ENCODE measurements at places on chromosomes 3 and 15.

DNA sequence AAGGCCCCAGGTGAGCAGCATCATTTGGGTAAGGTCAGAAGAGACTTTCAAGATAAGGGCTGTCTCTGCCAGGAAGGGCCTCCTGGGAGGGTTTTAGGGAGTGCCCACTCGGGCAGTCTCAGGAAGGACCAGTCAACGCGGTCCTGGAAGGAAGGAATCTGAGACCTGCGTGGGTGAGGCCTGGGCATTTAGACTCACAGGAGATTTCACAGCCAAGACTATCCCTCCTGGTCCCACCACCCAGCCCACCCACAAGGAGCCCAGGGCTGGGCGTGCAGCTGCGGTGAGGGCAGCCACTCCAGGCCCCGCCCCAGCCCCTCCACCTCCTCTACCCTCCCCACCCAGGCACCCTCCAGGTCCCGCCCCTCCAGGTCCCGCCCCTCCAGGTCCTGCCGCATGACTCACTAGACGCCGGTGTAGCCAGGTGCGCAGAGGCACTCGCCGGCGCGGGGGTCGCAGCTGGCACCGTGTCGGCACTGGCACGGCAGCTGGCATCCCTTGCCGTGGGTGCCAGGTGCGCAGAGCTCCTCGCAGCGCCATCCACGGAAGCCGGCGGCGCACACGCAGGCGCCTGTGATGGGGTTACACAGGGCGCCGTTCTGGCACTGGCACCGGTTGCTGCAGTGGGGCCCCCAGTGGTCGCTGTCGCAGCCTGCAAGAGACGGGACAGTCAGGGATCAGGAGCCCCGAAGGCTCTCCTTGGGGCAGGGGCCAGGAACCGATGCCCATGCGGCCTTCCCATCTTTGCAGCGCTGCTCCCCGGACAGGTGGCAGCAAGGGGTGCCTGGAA, 112.7 kb downstream of the RAB11A start:
- peak; percentile 63 for DNase-seq

DNA sequence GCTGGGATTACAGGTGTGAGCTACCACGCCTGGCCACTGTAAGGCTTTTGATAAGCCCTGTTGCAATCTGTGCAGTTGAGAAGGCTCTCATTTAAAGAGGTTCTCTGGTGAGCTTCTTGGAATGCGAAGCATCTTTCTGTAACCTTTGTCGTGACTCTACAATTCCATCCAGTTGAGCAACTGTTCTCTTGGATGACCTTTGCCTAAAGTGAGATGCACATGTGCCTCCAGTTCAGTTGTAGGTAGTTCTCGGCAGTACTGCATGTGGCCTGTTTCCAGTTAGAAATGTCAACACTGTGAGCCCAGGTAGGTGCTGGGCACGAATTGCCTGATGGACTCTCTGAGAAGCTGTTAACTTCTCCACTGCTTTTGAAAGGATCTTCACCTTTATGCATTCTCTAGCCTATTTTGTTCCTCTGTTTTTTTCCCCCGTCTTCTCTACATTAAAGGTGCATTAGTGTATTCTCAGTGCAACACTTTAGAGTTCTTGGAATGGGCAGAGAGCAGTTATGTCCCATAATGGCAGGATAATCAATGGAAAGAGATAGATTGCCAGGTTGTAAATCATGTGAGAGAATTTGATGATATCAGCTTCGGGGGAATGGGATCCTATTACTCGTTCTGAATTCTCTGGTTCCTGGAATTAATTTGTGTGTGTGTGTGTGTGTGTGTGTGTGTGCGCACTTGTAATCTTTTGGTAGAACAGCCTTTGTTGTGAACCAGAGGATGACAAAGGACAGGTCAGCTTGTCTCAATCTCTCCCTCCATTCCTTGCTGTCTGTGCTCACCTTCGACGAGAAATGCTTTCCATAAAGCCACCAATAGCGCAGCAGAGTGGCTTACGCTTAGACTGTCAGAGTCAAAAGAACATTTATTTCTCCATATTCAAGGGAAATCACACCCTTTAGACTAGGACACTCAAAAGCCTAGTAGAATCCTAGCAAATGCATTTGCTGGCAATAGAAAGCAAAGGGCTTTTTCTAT, 51.1 kb downstream of the PTPRG start:
- DNase-seq: no peak

DNA sequence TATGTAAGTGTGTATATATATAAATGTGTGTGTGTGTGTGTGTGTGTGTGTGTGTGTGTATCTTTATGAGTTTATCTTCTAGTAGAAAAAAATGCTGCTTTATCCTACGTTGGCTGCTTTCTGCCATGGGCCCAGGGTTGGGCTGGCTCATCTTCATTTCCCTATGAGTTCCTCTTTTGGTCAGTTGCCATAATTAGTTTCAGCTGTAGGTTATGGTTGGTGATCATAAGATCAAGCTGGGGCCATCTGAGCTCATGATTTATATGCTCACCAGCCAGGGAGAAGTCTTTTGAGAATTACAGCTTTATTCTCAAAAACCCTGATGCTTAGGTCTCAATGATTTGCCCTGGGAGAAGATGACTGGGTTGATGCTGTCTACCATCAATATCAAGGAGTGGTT, 775.8 kb upstream of the ARPP21 start:
- DNase-seq: no peak

DNA sequence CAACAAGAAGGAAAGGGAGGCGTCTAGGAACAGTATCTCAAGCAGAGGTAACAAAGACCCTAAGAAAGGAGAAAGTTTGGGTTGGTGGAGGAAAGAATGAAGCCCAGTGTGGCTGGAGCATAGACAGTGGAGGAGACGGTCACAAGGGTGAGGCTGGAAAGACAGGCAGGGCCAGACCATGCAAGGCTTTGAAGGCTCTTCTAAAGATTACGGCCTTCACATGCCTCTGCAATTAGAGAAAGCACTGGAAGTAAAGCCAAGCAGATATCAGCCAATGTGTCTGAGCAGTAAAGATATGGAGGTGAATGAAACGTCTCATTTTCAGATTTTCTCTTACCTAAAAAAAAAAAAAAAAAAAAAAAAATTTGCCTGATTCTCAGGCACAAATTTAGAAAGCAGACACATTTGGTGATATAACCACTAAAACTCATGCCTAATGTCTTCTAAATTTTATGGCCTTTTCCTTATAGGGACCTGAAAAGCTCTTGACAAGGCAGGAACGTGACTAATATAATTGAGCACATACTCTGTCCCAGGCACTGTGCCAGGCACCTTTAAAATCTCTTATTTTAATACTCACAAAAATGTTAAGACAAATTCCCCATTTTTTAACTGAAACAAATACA, 184.1 kb downstream of the MECOM start:
- DNase-seq: no peak

DNA sequence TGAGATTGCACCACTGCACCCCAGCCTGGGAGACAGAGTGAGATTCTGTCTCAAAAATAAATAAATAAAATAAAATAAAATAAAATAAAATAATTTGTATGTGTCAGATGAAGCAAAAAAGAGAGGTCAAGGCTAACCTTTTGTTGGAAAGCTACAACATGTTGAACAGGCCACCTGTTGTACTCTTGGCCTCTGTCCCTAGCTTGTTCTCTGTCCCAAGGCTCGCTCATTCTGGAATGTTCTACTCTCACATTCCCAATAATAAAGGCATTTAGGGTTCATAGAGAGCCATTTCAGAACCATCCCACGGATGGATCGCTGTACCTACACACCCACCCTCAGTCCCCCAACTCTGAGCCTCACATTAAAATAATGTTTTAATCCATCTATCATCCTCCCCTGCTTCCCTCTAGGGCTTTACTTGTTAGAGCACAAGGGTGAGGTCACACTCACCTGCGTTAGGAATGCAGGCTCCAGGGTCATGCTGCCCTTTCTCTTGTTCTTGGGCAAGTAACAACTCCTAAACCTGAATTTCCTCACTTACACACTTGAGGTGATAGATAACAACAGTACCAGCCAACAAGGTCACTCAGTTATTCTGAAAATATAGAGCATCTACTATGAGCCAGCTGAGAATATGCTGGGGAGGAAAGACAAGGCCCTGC, 24.9 kb upstream of the KCTD6 start:
- no peak for DNase-seq

- no peak for DNase-seq
Measured at GRCh38 chr3:128493570-128494366, 767 bp upstream of the GATA2 start.

DNA sequence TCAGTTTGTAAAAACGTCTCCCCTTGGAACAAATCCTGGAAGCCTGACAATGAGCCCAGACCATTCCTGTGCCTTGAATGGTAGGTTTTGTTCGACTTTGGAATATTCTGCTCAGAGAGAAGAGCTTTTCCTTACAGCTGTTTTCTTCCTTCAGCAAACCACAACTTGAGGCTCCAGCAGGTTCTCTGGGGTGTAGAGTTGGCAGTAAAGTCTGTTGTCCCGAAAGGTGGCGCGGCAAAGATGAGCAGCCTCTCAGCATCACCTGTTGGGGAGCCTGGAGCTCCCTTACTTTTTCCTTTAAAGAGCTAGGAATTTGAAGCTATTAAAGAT, 65.4 kb downstream of the BOC start:
- DNase-seq: no peak

DNA sequence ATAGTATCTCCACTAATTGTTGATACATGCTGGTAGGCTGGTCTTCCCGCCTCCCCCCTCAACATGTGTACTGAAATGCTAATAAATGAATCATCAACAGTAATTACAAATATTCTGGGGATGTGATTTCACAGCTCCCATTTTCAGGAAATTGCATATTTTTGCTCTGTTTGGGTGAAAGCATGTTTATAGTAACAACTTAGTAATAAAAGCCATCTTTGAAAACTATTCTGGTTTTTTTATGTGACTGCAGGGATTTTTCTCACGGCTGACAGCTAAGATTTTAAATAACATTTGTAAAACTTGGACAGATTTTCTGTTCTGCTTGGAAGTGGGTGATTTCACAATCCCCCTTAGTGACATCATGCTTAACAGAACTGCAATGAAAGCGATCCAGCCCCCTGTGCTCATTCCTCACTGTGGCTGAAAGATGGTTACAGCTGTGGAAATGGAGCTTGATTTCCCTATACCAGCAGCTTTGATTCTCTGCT, 25.6 kb upstream of the FAM174B start:
- no peak for DNase-seq

DNA sequence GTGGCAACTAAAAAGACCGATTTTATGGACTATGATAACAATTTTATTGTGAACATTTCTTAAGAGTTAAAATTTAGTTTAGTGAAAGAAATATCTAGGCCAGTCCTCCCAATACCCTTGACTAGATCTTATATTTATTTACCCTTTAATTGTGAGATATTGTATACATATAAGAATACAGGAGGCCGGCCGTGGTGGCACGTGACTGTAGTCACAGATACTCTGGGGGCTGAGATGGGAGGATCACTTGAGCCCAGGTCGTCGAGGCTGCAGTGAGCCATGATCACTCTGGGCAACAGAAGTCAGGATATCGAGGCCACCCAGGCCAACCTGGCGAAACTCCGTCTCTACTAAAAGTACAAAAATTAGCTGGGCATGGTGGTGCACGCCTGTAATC, 756 bp upstream of the RMDN3 start:
- DNase-seq: no peak

GRCh38 chr15:87710406-87710805, 546.1 kb downstream of the NTRK3 start:
- DNase-seq: no peak

- no peak for DNase-seq
Measured at GRCh38 chr15:49331951-49332350, 91.1 kb upstream of the FGF7 start.

GRCh38 chr3:106184540-106185457, 316.0 kb upstream of the CBLB start:
- no peak for DNase-seq

GRCh38 chr15:38454696-38455090, 766 bp downstream of the FAM98B start:
- DNase-seq: no peak

GRCh38 chr3:102206511-102207031, 228.2 kb upstream of the ZPLD1 start:
- no peak for DNase-seq

DNA sequence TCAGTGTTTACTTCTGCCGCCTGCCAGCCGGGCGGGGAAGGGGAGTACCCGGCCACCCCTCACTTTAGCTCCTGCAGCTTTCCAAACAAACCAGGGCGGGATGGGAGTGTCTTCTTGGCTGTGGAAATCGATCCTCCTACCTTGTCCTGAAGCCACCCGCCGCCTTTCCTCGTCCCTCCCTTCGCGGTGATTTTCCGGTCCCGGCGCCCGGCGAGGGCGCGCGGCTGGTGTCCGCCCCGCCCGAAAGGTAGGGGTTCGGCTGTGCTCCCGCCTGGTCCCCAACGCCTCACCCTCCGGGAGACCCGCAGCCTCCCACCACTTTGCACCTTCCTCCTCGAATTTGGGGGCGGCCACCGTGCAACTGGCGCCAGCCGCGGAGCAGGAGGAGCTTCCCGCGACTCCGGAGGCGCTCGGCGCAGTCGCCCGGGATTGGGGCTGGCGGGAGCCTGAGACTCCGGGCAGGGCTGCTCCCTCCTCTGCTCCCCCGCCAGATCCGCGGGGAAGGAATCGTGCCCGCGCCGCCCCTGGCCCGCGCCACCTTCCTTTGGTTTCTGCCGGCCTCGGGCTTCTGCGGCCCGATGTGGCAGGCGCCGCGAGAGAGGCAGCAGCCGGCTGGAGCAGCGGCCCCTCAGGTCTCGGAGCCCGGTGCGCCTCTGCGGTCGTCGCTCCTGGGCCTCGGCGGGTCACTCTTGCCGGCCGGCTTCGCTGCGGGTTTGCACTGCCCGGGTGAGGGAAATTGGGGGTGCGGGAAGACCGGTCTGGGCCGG, 30.7 kb upstream of the ST3GAL6 start:
- DNase-seq: no peak

GRCh38 chr3:112847692-112848091, 1.0 kb upstream of the CD200R1L start:
- DNase-seq: peak; percentile 28

DNA sequence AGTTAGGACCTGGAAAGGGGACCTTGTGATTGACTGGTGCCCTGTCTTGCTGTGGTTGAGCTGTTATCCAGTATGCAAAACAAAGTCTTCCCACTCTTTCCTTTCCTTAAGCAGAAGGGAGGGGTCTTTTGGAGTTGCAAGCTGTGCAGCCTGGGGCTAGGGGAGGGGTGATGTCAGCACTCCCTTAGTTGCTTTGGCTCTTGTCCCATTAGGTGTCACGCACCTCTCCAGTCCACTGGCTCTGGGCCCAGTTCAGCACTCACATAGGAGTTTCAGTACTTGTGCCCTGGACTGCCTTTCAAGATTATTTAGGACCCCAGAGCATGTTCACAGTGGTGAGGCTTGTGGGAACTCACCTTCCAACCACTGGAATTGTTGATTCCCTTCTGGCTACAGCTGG, 238.5 kb downstream of the DOCK3 start:
- no peak for DNase-seq

GRCh38 chr3:100496711-100497261, 4.4 kb downstream of the TMEM45A start:
- no peak for DNase-seq

GRCh38 chr3:195147649-195148080, 123.3 kb downstream of the XXYLT1 start:
- DNase-seq: peak; percentile 34

All from memory B cell (primary cell).